ENCODE measurements at places on chromosomes 5 and 9. TPM values are rescaled to one million over a fixed set of nuclear protein-coding genes. Genes with fewer than 3 reads are reported as not detected.

SPINK5 gene
- not detected for total RNA-seq

GPR150 gene
- total RNA-seq = not detected

NIM1K gene
- total RNA-seq = 0.35 TPM

OLFML2A gene
- total RNA-seq = 22.6 TPM

SPATA31A3 gene
- total RNA-seq = not detected

SNX2 gene
- total RNA-seq = 39.7 TPM

RELL2 gene
- 3.9 TPM for total RNA-seq

LHX6 gene
- total RNA-seq = 1.1 TPM

TAF11L10 gene
- not detected for total RNA-seq

CDC20B gene
- 0.09 TPM for total RNA-seq

SLCO6A1 gene
- total RNA-seq = not detected

FOXD4L3 gene
- total RNA-seq = not detected

PHF24 gene
- 0.08 TPM for total RNA-seq
